ENCODE measurements at places on chromosomes 2 and 18. TPM values are rescaled to one million over a fixed set of nuclear protein-coding genes. Genes with fewer than 3 reads are reported as not detected.

GRCh38 chr18:3952031-3952430 is 502.1 kb downstream of the TGIF1 start:
- no peak for DNase-seq

- DNase-seq, result no peak
These were observed 89.2 kb upstream of the ITGA4 start for GRCh38 chr2:181367906-181368435.

DNA sequence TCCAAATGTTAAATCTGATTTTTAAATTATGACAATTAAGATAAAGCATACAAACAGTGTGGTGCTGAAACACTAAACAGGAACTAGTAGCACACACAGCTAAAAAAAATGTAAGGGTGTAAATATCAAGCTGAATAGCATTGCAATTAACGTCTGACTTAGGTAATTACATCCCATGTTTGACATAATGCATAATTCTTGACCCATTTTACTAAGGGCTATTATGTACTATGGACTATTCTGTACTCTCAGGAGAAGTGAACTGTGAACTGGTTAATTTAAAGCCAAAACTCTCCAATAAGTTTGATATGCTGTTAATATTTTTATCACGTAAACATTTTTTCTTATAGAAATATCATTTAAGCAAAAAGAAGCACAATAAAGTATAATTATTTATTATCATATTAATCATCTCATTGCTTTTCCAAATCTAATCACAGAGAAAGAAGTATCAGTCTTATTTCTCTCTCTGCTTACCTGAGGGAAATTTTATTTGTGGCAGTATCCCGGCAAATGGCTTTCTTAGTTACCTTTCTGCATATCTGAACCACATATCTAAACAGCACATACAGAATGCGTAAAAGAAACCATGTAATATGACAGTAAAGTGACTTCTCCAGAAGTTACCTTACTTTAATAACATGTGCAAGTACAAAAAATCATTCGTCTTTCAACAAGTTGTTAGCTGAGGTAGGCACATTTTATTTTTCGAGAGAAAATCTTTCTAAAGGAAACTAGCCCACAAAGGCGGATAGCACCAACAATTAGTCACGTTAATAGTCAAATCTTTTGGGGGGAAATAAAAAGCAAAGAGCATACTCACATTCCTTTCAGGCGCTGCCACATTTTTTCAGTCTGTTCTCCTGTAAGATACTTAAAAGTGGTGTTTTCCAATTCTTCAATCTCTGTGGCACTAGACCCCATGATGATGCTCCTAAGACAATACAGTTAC is 94.9 kb upstream of the PDE1A start:
- DNase-seq, result no peak

DNA sequence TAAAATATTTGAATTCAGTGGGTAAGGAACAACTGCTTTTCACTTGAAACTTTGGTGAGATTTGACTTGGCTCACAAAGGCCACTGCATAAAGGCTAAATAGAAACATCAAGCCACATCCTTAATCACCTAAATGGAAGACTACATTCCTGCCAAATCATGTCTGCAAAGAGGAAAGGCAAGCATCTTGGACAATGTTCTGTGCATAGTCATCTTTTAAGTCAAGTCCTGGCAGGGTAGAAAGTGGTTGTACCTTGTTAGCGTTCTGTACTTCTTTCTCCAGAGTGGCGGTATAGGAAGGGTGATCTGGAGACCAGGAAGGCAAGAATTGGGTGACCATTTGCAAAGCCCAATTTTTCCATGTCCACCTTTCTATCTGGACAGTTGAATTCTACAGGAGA is 121.4 kb upstream of the SLC14A2 start:
- DNase-seq, result no peak

- no peak for DNase-seq
These were observed 103.2 kb upstream of the ZFP36L2 start for GRCh38 chr2:43329637-43330036.

The FLACC1 gene
- total RNA-seq, result 0.84 TPM

The RNF152 gene
- 88.8 TPM for total RNA-seq

The NCK2 gene
- total RNA-seq, result 51.1 TPM

All from dermis blood vessel endothelial cell (primary cell).